ENCODE measurements at places on chromosomes 4 and X.

DNA sequence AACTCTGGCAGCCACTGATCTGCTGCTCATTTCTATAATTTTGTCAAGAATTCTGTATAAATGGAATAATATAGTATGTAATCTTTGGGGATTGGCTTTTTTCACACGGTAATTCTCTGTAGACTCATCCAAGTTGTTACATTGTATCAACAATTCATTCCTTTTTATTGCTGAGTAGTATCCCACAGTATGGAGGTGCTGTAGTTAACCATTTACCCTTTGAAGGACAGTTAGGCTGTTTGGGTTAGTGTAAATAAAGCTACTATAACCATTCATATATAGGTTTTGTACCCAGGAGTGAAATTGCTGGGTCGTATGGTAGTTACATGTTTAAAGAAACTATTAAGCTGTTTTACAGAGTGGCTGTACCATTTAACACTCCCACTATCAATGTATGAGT, 157.0 kb upstream of the NDP start:
- DNase-seq, result no peak

DNA sequence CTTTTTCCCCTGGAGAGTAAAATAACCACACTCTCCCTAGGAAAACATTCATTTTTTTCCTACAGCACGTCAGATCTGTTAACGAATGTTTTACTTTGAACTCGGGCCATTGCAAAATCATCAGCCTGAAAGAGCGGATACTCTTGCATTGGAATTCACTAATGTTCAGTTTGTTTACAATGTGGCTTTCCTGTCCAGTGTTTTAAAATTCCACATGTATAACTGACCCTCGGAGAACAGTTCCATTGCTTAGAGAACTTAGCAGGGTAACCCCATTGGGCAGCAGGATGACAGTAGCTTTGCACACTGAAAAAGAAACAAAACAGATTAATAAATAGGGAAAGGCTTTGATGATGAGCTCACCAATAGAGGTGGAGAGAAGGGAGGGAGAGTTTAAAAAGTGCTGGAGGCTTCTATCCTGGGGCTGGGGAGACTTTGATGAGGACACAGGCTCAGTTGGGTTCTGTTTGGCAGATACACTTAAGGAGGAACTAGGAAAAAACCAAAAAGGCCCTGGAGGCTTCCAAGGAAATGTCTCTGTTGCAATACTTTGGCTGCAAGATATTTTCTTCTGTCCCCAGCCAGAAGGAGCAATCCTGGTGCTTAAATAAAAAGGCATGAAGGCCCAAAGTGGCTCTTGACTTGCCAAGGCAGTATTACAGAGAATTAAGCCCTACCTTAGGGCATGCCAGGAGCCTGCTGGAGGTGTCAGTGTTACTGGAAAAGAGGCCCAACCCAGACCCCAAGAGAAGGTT, 143.1 kb downstream of the ARSF start:
- DNase-seq, result no peak

DNA sequence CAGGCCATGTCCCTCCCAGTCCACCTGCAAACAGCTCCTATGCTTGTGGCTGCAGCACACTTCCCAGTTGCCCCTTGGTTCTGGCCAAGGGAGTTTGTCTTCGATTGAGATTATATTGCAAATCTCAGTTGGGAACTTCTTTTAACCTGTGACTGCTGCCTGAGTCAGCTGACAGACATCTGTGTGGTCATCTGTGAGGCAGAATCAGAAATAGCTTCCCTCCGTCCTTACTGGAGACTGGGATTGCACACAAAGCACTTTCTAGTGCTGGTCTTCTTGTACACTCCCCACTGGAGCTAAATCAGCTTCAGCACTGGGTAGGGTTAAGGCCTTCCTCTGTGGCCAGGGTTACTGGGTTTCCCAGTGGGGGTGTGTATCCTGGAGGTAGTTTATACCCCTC, 34.3 kb downstream of the ZNF330 start:
- DNase-seq, result no peak

DNA sequence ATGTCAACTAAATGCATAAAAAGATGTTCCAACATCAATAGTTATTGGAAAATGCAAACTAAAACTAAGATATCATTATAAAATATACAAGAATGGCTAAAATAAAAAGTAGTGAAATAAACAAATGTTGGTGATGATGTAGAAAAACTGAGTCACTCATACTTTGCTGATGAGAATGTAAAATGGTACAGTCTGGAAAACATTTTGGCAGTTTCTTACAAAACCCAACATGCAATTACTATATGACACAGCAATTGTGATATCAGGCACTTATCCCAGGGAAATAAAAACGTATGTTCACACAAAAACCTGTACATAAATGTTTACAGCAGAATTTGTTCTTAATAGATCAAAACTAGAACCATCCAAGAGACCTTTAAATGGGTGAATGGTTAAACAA, 182.6 kb downstream of the RTL9 start:
- DNase-seq, result no peak

DNA sequence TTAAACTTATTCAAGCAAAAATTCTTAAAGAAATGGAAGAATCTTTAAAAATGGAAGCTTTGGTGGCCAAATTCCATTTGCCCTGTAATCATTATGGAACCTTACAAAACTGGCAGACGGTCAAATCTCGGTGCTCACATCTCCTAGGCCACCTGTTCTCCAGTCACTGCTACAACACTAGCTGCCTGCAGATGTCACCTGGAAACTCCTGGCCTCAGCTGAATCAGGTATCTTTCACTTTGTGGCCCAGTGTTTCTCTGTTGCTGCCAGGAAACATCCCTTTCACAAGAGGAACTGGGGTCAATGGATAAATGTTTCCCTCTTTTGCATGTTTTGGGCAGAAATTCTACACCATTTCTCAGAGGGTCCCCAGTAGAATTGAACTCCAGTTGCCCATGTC, 4.2 kb upstream of the CXCL3 start:
- no peak for DNase-seq

DNA sequence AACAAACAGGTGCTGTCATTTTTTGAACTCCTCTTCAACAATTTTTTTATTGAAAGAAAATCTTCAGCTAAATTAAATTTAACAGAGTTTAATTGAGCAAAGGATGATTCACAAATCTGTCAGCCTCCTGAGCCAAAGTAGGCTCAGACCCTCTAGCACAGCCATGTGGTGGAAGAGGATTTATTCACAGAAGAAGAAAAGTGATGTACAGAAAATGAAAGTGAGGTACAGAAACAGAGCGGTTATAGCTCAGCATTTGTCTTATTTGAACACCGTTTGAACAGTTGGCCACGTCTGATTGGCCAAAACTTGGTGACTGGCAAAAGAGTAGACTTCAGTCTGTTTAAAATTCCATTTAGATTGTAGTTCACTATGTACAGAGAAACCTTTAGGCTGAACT, 217.3 kb downstream of the SPANXN1 start:
- no peak for DNase-seq

GRCh38 chr4:17385403-17385802, 126.5 kb downstream of the QDPR start:
- no peak for DNase-seq

- DNase-seq, result no peak
Observed at GRCh38 chrX:23656684-23657083, 10.6 kb upstream of the PRDX4 start.

DNA sequence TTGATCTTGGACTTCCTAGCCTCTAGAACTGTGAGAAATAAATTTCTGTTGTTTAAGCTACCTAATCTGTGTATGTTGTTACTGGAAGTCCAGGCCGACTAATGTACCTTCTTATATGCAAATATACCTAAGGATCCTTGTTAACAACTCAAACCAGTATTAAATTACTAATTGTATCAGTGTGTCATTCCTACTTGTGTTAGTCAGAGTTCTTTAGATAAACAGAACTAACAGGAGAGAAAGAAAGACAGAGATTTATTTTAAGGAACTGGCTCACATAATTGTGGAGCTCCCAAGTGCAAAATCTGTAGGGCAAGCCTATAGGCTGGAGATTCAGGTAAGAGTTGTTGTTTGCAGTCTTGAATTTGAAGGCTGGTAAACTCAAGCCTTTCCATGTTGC, 120.0 kb downstream of the ADGRL3 start:
- no peak for DNase-seq

DNA sequence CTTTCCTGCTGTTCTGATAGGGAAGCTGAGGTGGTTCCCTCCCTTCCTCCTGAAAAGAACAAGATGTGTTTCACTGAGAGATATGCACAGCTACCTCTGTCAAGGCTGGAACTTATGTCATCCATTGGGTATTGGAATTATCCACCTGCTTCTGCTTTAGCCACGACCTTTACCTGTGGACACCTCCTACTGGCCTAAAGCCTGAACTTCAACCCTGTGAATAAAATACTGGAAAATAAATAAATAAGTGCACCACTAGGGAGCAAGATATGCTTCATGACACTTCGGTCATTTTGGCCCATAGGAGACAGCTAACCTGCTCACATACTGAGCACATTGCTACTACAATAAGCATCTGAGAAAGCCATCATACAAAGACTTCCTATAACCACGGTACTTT, 419.9 kb upstream of the NWD2 start:
- no peak for DNase-seq

DNA sequence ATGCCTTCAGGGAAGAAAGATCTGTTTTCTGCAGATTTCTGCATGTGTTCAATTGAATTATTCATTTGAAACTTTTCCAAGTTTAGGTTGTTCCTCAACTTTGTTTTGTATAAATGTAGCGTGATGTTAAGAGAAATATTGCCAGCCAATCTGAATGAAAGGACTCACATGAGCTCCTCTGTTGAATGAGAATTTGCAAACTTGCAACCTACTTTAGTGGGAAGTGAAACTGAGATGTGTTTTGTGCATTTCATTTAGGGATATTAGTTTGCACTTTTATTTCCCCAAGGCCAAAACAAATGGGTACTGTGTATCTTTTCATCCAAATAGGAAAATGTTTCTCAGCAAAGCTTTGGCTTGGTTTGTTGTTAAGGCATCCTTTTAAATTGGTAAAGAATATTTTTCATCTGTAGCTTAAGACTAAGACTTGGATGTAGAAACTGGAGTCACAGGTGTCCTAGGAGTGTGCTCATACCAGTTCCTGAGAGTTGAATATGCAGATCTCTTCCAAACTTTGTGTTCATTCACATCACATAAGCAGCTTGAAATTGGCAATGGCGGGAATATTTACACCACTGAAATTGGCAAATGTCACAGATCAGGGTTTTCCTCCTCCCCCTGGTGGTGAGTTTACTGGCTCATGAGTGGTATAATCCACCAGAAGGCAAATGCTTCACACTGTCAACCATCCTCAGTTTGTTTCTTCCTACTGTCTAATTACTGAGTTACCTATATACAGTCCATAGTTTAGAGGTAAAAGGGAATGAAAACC, 193.6 kb upstream of the BANK1 start:
- DNase-seq, result peak; percentile 18

DNA sequence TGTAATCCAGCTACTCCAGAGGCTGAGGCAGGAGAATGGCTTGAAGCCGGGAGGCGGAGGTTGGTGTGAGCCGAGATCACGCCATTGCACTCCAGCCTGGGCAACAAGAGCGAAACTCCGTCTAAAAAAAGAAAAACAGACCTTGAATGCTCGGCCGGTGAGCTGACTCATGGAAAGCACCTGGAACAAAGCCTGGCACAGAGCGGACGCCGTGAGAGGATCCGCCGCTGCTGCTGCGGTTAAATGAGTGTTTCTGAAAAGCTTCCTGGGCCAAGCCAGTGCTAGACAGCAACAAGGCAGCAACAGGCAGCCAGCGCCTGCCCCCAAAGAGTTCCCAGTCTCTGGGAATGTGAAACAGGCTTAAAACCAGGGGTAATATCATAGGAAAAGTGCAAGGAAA, 186.4 kb downstream of the AFAP1 start:
- no peak for DNase-seq

DNA sequence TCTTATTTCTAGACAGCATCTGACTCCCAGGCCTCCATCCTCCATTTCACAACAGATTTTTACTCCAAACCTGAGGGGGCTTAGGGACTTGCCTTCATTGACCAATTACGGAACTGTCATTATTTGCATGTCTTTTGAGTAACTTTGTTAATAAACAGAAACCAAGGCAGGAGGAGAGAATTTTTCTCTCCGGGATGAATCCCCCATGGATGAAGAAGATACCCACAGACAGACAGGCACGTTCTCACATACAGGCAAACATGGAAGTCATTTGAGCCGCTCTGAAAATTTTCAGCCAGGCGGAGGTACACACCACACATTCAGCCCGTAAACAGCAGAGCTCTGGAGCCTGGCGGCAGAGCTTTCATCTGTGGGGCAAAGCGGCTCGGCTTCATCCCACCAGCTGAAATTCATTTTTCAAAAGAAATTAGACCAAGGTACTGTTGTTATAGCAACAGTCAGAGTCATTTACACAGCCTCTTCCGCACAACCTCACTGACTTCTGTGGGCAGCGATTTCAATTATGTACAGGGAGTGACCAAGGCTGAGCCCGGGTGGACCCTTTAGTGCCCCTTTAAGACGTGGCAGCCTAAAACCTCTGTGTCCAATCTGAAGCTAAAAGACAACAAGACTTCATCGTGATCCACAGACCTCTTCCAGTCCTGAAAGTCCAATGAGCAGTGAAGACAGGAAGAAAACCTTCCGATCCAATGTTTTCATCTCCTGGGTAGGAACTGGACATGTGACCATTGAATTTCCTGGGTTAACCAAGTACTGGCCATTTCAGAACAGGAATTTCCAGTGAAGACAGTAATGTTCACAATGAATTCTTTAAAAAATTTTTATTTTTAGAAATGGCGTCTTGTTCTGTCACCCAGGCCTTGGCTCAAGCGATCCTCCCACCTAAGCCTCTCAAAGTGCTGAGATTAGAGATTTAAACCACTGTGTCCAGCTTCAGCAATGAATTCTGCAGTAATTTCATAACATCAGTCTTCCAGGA, 237.0 kb downstream of the MGST2 start:
- DNase-seq, result no peak

GRCh38 chr4:140839406-140839805, 83.2 kb upstream of the TBC1D9 start:
- DNase-seq, result no peak

DNA sequence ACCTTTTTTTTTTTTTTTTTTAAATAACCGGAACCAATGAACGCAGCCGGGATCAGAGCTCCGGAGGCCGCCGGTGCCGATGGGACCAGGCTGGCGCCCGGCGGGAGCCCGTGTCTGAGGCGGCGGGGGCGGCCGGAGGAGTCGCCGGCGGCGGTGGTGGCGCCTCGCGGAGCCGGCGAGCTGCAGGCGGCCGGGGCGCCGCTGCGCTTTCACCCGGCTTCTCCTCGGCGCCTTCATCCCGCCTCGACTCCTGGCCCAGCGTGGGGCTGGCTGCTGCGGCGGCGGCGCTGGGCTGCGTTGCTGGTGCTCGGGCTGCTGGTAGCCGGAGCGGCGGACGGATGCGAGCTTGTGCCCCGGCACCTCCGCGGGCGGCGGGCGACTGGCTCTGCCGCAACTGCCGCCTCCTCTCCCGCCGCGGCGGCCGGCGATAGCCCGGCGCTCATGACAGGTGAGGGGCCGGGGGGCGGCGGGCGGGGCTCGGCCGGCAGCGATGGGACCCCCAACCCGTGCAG, 337 bp downstream of the STIM2 start:
- DNase-seq, result peak; percentile 73

GRCh38 chr4:68176500-68176899, 46.8 kb upstream of the TMPRSS11F start:
- DNase-seq, result no peak

GRCh38 chr4:97900229-97900628, 243.0 kb downstream of the STPG2 start:
- no peak for DNase-seq

- no peak for DNase-seq
Observed at GRCh38 chrX:45009371-45010000, 136.5 kb downstream of the KDM6A start.

All from BE2C (cell line).